CMK (cell line): ENCODE measurements at places on chromosomes 7 and 10.

DNA sequence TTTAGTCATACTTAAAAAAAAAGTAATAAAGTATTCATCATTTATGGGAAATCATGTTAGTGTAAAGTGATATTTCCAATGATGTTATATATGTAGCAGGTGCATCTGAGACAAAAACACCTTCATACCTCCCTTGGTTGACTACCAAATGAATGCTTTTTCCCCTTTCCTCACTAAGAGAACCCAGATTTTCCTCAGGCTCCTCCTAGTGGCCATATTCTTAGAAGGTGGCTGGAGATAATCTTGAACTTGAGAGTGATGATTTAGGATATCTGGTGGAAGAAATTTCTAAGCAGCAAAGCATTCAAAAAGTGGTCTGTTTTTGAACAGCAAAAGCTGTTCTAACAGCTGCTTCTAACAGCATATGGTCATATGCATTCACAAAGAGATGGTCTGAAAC lies 16.8 kb upstream of the DNAH11 start:
- DNase-seq: no peak

- no peak for DNase-seq
Measured at GRCh38 chr10:73819081-73819480, 7.7 kb upstream of the NDST2 start.

DNA sequence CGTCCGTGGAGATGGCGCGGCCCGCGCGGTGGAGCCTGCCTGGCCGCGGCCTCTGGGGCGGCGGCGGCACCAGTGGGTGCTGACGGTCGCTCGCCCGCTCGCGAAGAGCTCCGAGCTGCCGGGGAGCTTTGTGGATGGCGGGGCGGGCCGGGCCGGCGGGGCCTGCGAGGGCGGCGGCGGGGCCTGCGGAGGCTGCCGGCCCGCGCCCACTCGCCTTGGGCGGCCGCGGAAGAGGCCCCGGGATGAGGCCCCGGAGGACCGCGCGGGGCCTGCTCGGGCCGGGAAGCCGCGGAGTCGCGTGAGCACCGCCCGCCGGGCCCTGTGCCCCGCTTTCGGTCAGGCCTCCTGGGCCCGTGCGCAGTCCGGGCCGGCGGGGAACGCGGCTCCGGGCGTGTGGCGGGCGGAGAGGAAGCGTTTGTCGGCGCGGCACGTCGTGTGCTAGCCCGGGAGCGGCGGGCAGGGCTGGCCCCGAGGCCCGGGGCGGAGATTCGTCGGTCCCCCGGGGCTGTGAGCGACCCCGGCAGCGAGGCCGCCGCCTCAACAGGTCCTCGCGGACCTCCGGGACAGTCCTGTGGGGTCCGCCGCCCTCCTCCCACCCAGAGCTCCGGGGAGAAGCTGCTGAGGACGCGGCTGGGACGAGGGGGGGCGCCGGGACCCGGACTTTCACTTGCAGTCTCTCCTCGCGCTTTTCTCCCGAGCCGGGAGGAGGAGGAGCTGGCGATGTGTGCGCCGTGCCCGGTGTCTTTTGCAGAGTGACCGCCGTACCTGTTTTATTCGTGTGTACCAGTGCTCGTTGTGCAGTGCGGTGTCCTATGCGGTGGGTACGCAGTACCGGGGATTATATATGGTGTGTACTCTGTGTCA lies 578 bp downstream of the ZMYND11 start:
- no peak for DNase-seq

DNA sequence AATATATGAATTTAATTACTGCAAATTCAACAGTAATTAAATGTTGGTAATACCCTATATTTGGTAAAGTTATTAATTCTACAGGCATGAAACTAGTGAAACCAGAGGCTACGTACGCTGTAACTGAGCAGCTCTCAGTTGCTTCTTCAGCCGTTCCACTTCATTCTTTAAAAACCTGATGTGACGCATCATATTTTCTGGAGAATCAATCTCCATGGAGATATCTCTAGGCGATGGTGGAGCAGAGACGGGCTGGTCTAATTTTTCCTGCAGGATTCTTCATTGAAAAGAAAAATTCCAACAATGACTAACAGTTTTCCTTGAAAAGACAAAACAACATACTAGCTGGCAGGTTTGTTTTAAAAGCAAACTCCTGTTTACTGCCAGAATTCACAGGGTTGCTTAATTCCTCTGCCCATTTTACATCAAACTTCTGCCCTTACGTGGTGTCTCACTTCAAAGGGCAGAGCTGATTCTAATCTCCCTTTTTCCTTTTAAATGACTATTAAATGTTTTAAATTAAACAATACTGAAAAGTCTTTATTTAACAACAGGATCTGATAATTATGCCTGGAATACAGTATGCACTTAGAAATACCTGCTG lies 59.4 kb upstream of the MRLN start:
- DNase-seq: no peak

DNA sequence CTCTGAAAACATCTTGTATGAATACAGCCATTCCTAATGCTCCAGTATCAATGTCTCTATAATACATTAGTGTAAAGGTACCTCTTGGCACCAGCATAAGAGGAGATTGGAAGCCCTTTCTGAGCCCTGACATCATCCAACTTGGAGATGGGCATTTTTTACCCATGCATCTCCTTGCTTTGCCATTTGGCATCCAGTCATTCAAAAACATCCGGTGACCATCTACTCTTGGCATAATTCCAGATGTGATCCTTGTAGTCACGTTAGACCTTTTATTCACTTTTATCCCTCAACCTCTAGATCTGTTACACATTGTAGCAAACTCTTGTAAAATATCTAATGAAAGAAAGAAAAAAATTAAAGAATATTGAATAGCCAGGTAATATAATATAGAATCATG lies 17.9 kb upstream of the SGMS1 start:
- no peak for DNase-seq

DNA sequence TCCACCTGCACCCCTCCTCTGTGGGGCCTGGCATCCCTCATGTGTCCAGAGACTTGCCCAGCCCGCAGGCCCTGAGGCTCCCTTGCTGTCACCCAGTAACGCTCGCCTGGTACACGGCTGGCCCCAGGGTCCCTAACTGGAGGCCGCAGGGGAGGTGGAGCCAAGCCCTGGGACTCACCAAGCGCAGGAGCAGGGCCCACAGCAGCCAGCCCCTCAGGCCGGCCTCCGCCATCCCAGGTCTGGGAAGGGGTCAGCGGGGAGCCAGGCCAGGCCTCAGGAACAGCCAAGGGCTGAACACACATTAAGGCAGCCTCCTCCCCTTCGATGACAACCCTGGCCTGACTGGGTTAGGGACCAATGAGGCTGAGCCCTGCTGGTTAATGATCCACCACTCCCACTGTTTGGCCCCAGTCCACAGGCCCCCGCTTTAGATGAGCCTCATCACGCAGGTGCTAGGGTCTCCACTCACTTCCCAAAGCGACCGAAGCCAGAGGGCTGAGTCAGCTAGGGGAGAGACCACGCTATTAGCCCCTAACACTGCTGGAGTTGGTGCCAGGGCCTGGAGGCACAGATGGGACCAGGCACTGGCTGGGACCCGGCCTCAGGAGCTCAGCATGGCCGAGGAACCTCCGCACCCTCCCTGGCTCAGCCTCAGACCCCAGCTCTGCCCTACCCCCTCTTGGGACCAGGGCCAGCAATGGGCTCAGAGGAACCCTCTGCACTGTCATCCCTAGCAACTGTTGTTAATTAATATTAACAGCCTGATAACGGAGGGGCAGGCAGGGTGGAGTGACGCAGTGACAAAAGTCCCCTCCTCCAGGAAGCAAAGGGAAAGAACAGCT lies at the start of gene NPC1L1:
TSS of gene NPC1L1 (minus strand) at position 303 of the 842 bp plus-strand sequence. CDS start at position 232, 71 bp downstream.
- no peak for DNase-seq

- no peak for DNase-seq
Measured at GRCh38 chr10:91076991-91077548, 143.4 kb upstream of the PCGF5 start.

- DNase-seq: no peak
Measured at GRCh38 chr7:100723732-100724275, 3.5 kb downstream of the EPO start.

DNA sequence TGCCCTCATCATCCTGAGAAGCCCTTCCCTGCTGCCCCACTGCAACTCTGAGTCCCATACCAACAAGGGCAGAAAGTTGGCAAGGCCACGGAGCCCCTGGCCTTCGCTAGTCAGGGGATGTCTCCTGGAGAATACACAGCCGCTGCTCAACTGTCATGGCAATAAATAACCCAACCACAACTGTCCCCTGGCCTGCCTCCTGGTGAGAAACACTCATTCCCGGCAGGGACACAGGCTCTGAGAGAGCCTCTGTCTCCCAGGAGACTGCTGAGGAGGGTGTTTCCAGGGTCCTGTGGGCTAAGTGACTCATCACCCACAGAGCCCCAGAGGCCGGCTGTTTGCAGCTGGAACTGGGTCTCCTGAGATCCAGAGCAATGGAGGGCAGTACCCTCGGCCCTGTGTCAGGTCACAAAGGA lies 354.1 kb downstream of the TNS3 start:
- no peak for DNase-seq
